Neural progenitor cell (in vitro differentiated cells): ENCODE measurements at places on chromosomes 16 and 17. TPM values are rescaled to one million over a fixed set of nuclear protein-coding genes. Genes with fewer than 3 reads are reported as not detected.
A peak's percentile ranks its signal among the peaks of the same experiment; 100 is the strongest.

CDRT4 gene
- 7.7 and 18.2 TPM in 2 replicates for total RNA-seq

C1QL1 gene
- 4.7 TPM in 1 of 2 replicates, not detected in the other for total RNA-seq

DNA sequence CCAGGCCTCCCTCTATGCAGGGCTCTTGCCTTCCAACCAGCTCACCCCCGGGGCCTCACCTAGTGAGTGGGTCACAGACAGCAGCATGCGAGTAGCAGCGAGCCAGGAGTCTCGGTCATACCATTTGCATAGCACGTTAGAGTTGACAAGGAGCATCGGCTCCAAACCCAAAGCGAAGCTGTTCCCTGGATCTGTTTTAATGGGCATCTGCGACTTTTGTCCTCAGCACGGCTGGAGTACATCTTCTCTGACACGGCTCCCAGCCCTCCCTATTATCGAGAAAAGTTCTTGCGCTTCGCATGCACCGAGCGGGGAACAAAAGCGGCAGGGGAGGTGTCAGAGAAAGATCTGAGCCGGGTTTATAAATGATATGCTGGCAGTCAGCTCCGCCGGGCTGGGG lies 253.3 kb downstream of the MAF start:
- no peak for DNase-seq

DNA sequence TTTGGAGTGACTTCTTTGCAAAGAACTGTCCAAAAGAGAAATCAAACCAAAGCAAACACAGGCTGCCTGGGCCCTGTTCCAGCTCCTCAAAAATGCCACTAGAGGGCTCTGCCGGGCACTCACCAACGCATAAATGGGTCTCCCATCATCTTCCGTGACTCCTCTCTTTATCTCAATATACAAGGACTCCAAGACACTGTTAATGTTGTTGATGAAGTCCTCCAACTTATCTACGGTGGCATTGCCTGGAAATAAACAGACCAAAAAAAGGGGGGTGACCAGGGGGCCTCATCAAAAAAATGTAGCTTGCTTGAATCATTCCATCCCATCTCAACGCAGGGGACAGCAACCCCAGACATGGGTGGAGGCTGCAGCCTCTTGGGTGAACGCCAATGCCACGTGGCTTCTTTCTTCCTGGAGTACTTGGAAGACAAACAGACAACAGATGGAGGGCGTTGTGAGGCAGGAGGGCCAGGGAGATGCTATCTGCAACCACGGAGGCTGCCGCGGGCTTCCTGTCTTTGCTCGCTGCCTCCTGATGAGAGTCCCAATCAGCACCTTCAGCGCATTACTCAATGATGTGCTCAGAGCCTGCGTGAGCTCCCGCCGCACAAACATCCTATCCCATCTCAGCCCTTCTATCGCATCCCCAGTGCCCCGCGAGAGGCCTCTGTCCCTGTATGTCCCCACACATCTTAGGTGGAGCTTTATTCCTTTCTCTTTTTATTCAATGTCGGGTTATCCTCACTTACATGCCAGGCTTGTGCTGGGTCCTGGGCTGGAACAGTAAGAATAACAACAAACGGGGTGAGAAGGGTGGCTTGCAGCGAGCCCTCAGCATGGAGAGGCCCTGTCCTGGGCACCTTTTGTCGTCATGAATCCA lies 32.0 kb downstream of the KDM8 start:
- peak; percentile 65 for DNase-seq

DNA sequence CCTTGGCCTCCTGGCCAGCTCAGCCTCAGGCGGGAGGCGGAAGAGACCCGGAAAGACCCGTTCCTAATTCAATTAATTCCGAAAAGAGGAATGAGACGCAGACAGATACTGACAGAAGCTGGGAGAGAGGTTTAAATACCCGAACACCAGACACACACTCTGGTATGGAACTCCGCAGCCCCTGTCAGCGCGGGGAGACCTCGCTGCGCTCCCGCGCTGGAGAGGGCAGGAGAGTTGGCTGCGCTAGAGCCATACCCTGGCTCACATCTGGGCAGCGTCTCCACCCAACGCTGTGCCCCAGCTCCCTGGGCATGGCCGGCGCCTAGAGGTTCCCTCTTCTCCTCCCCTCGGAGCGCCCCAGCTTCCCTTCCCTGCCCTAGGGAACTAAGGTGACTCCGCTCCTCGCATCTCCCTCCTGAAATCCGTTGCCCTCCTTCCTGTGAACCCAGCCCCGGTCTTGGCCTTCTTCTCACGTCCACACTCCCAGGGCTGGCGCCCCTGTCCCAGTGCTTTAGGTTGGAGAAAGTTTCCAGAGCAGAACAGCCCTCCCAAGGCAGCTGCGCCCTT lies 8.0 kb downstream of the NEUROD2 start:
- no peak for DNase-seq

DNA sequence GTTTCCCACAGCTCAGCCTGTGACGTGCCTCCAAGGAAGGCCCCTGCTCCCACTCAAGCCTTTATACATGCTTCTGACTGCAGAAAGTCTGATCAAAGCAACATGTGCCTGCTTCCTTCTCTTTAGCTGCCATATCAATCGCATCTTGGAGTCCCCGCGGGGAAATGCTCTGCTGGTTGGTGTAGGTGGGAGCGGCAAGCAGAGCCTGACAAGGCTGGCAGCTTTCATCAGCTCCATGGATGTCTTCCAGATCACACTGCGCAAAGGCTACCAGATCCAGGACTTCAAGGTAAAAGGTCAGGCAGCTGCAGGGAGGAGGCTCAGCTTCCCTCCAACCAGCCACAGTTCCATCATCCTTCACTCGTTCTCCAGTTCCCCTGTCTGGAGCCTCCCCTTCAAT lies 189.7 kb downstream of the ZNF18 start:
- DNase-seq: no peak
